ENCODE measurements at places on chromosomes 2 and 18.

DNA sequence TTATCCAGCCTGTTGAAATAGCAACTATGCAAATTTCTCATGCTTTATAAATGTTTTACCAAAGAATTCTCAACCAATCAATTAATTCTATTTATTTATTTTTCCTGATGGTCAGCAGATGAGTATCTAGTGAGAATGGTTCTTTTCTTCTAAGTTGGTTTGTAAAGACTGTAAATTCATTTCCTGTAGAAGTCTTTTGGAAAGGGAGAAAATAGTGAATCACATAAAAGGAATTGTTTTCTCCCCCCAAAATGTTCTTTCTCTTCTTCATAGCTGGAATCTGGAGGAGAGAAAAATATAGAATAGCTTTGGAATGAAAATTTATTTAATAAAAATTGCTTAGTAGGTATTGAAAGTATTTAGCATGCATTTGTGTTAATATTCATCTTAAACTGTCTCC, 836.1 kb upstream of the ZEB2 start:
- DNase-seq: no peak

DNA sequence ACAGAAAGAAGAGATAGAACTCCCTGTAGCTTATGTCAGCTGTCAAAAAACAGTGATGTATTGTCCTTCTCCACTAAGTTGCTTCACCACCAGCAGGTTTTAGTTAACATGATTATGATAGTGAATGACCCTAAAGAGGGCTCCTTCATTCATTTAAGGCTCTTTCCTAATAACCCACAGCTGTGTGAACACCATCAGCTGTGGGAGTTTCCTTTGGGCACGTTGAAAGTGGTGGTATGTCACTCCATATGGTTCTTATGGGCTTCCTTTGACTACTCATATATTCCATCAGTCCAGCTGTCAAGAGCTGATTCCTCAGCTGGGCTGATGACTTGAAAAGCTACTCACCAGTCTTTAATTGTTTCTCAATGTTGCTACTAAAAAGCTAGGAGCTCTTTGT, 210.3 kb downstream of the UBE2E3 start:
- DNase-seq: no peak

DNA sequence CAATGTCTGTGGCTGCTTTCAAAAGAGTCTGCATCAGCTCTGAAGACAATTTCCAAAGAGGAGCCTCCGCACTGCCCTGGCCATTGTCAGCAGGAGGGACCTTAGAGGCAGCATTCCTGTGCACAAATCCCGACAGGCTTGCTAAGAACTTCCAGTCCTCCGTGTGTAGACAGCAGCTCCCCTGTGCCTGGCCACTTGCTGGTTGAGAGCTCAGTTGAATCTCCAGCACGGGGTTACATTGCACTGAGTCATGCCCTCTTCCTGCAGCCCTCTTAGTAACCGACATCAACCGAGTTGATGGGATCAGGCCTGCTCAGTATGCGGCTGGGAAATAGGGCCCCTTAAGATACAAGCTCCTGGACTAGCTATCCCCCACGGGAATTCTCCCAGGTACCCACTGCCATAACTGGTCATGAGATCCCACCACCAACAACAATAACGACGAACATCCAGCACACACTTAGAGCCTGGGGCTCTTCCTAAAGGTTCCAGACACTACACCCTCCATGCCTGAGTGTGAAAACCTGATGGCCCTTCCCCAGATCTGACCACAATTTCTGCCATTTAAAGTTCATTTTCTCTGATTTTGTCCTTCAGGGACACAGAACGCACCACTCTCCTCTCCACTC, 12.0 kb downstream of the ATP6V1B1 start:
- DNase-seq: peak; percentile 42

- no peak for DNase-seq
Observed at GRCh38 chr2:178258916-178259315, 64.6 kb downstream of the OSBPL6 start.

- DNase-seq: no peak
Observed at GRCh38 chr2:239026711-239027361, 179.0 kb downstream of the TWIST2 start.

- no peak for DNase-seq
Observed at GRCh38 chr2:47696478-47696831, 86.5 kb upstream of the MSH6 start.

GRCh38 chr2:152339556-152340286, 4.7 kb downstream of the FMNL2 start:
- DNase-seq: no peak

DNA sequence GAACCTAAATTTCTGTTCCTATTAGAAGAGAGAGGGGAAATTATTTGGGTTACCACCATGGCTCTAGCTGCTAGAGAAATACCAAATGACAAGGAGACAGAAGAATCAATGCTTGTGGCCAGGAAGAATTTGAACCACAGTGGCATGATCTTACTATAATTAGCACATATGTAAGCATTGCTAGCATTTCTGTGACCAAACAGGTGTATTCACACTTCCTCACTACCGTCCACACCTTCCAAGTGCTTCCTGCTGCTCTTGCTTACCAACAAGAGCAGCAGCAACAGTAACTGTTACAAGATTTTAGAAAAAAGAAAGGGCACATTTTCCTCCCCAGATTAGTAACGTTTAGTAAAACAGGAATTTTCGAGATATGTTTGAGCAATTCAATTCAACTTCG, 60.5 kb downstream of the CDH7 start:
- DNase-seq: no peak

- DNase-seq: no peak
Observed at GRCh38 chr2:84876369-84876768, 4.5 kb downstream of the TRABD2A start.

- DNase-seq: no peak
Observed at GRCh38 chr2:226791056-226791486, 8.5 kb downstream of the IRS1 start.

DNA sequence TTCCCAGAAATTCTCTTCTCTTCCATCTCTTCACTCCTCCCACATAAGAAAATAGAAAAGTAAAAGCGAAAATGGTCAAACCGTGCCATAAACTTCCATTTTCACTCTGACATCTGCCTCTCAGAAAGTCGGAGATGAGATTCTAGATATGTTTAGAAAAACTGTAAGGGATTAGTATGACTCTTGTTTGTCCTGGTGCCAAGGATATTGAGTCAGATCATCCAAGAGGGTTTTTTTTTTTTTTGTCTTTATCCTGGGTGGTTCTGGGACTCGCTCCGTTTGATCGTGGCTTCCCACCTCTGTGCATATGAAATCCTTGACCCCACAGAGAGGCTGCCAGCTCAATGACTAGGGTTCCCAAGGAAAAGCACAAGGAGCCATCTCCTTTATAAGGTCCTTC, 17.3 kb downstream of the EN1 start:
- no peak for DNase-seq

GRCh38 chr18:52433797-52434196, 93.8 kb downstream of the DCC start:
- no peak for DNase-seq

- DNase-seq: peak; percentile 60
Observed at GRCh38 chr18:3703732-3704176, 253.8 kb downstream of the TGIF1 start.

- no peak for DNase-seq
Observed at GRCh38 chr18:78787751-78788150, 191.9 kb upstream of the SALL3 start.

DNA sequence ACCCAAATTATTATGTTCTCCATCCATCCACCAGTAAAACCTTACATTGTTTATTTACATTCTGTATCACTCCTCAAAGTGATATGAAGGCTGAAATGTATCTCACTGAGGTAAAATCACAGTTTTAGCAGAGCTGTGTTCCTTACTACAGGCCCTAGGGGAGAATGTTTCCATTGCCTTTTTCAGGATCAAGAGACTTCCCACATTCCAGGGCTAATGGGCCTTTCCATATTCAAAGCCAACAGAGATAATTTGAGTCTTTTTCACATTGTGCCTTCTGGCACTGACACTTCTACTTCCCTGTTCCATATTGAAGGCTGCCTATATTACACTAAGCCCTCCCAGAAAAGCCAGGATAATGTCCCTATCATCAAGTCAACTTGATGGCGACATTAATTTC, 20.0 kb downstream of the NETO1 start:
- no peak for DNase-seq

- DNase-seq: no peak
Observed at GRCh38 chr18:251572-251971, 16.3 kb downstream of the THOC1 start.

GRCh38 chr18:906416-907114, 1.9 kb downstream of the ADCYAP1 start:
- no peak for DNase-seq

DNA sequence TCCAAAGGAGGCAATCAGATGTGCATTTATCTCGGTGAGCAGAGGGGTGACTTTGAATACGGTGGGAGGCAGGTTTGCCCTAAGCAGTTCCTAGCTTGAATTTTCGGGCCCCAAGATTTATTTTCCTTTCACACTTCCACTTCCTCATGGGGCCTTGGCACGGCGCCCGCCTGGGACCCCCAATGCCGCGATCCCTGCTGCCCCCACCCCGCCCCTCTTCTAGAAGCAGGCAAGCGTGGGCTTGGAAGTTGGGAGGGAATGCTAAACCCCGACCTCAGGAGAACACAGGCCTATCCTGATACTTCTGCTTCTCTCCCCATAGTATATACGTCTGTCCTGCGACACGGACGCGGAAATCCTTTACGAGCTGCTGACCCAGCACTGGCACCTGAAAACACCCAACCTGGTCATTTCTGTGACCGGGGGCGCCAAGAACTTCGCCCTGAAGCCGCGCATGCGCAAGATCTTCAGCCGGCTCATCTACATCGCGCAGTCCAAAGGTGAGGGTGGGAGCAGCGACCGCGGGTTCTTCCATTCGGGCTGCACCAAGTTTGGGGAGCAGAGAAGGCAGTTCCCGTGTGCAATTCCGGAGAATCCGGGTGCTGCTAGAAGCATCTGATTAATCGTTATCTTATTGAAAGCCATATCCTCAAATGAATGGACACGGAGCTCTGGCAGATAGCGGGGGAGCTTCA, 21.6 kb downstream of the TRPM8 start:
- DNase-seq: no peak

DNA sequence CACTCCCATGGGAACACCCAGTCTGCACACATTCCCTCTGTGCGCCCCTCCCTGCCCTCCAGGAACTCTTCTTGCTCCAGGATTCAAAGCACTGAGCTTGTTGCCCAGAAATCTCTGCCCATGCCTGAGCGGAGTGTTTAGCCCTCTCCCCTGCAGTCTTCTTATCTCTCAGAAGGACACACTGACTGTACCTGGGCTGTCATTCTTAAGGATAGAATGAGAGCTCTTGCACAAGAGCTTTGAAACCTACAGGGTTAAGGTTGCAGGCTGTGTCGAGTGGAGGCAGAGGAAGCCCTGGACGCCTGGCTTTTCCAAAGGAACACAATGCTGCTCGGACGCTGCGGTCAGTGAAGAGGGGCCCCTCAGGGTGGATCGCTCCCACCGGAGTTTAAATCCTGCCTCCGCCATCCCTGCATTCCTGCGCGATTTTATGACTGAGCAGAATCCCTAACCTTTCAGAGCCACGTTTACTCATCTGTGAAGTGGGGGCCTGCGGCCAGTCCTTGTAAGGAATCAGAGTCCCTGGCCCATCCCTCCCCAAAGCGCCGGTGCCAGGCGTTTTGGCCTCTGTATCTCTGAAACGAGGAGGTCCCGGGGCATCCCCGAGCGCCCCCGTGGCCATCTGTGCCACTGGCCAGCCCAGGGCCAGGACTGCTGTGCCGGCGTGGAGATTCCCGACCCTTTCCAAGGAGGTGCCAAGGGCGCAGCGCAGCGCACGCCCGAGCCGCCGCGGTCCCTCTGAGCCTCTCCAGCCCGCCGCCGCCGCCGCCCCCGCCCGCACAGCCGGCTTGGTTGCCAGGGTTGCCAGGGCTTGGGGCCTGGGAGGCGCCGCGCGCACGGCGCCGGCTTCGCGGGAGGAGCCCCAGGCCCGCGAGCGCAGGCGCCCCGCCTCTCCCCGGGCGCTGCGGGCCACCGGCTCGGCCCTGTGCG, 58.9 kb downstream of the FAM168B start:
- DNase-seq: no peak

DNA sequence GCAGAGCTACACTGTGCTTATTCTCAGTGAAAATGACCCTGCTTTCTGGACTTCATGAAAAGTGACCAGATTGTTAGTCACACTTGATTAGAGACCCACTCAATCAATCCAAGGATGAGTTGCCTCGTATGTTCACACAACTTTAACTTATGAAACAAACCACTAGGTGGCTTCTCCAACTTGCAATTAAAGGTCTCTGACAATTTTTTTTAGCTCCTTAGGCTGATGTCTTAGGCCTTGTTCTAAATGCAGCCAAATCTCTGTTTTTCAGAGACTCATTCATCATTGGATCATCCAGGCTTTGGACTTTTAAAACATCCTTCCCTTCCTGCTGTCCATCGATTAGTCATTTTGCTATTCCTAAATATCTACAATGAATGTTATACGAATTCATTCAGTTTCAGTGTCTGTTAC, 63.4 kb downstream of the MREG start:
- peak; percentile 45 for DNase-seq

DNA sequence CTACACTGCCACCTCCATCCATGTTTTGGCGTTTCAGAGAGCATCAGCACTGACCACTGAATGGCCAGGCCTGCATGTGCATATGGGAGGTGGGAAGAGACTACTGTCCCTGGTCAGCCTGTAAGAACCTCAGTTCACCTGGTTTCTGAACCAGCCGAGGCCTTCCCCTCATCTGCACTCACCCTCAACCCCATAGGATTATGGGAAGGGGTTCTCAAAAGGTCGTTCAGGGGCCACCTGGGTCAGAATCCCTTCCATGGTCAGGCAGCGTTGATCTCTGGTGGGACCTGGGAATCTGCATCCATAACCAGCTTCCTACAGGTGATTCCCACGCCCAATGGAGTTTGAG, 36.7 kb downstream of the TET3 start:
- DNase-seq: no peak

DNA sequence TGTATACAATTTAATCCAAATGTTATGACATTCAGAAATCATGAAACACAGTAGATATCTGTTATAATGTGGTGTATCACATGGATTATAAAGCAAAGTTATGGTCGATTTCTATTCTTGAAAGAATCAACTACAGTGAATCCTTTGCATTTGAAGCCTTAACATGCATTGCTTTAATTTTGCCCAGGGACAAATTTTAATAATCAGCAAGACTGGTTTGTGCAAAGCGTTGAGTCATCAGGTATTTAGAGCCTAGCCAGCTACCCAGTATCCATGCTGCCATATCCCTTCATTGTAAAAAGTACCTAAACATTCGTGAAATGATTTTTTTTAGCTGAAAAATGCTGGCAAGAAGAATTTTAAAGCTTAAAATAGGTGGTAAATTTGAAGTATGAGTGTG, 8.9 kb upstream of the SPDYA start:
- no peak for DNase-seq

DNA sequence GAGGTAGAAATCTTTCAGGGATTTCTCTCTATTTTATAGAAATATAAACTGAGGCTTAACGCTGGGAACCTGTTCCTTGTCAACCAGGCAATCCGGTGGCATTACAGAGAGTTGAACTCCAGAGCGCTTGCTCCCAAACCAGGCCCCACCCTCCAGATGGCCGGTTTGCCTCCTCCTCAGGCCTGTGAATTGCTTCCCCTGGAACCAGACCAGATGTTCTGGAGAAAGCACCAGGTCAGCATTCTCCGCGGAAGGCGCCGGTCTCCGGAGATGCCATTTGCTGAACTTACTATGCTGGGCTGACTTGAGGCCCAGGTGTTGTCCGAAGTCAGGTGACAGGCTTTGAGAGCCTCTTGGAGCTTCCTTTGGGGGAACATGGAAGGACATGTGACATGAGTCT, 17.2 kb downstream of the TNP1 start:
- no peak for DNase-seq

- no peak for DNase-seq
Observed at GRCh38 chr18:22106536-22107292, 62.7 kb upstream of the GATA6 start.

- no peak for DNase-seq
Observed at GRCh38 chr2:120541553-120541932, 194.1 kb upstream of the GLI2 start.

Measured in HTR-8/SVneo (cell line).